H9 (cell line): ENCODE measurements at places on chromosomes 7 and 10. TPM values are rescaled to one million over a fixed set of nuclear protein-coding genes. Genes with fewer than 3 reads are reported as not detected.

- H3K4me3 ChIP-seq, result no peak overlapping the region
- H3K27me3 ChIP-seq, result no peaks in the 10 kb centered on the region
- H3K27ac ChIP-seq, result no peak overlapping the region
- DNase-seq, result no peak
Measured at GRCh38 chr10:116133634-116134033, 139.4 kb downstream of the GFRA1 start.

The FOXP2 gene
- not detected in 2 replicates for total RNA-seq

The PTF1A gene
- total RNA-seq, result not detected in 2 replicates

GRCh38 chr10:71270301-71271220, 48.5 kb upstream of the SLC29A3 start:
- no peak overlapping the region for H3K27ac ChIP-seq
- peak overlapping the region; percentile 51 for H3K4me3 ChIP-seq
- peaks cover 8% of the 10 kb centered on the region; the same call in 1 of the 2 replicates for H3K4me1 ChIP-seq
- no peaks in the 10 kb centered on the region for H3K27me3 ChIP-seq

The SYCE1 gene
- not detected in 2 replicates for total RNA-seq
